H9 (cell line): ENCODE measurements at places on chromosomes 6 and 20.

DNA sequence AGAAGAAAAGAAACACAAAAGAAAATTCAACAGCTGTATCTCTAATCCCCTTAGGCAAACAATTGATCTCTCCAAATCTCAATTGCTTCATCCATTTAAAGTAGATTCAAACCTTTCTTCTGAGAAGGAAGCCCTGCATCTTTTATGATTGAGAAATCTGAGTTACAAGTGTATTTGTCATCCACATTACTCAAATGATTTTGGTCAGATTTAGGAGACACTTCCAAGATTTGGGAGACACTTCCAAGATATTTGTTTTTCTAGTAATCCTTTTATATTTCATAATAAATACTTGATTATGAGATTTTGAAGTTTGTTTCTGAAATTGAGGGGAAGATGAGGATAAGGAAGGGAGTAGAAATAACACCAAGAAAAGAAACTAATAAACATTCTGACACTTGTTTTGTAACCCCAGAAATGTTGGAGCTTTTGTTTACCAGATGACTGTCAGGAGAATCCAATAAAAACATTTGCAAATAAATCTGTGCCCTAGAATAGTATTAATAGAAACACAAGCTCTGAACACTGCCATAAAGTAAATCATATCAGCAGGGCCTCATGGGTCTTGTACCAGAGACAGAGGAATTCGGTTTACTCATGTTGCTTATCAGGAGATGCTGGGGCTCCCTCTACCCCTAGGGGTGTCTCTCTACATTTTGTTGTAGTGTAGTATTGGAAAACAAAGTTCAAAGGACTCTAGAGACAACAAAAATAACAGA is 314.3 kb upstream of the NT5E start:
- H3K4me1 ChIP-seq = no peaks in the 10 kb centered on the region; the same call in 1 of the 2 replicates
- no peak overlapping the region for H3K27ac ChIP-seq
- H3K4me3 ChIP-seq = no peak overlapping the region

- H3K27me3 ChIP-seq = no peaks in the 10 kb centered on the region
- no peak overlapping the region for H3K27ac ChIP-seq
- DNase-seq = peak; percentile 44
- H3K4me3 ChIP-seq = no peak overlapping the region
- no peaks in the 10 kb centered on the region for H3K36me3 ChIP-seq
- H3K4me1 ChIP-seq = 0 out of 2 replicates have a peak, but pooled peaks cover 4% of the 10 kb centered on the region
Measured at GRCh38 chr6:153947808-153948447, 91.1 kb upstream of the OPRM1 start.

DNA sequence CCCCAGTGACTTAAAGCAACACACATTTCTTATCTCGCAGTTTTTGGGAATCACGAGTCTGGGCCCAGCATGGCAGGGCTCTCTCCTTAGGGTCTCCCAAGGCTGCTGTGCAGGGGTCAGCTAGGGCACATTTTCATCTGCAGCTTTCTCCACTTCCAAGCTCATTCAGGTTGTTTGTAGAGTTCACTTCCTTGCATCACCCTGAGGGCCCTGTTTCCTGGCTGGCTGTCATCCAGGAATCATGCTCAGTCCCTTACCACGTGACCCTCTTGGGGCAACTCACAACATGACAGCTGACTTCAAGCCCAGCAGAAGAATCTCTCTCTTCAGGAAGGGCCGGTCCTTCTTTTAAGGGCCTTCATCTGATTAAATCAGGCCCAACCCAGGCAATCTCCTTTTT is 21.3 kb downstream of the SNAP25 start:
- H3K27me3 ChIP-seq = no peaks in the 10 kb centered on the region
- H3K27ac ChIP-seq = no peak overlapping the region
- no peaks in the 10 kb centered on the region for H3K4me1 ChIP-seq
- DNase-seq = no peak

- no peaks in the 10 kb centered on the region for H3K36me3 ChIP-seq
- no peak for DNase-seq
- no peaks in the 10 kb centered on the region; the same call in 1 of the 2 replicates for H3K4me1 ChIP-seq
- no peak overlapping the region for H3K4me3 ChIP-seq
- no peak overlapping the region for H3K27ac ChIP-seq
Measured at GRCh38 chr6:155936551-155936950, 480.9 kb upstream of the NOX3 start.

DNA sequence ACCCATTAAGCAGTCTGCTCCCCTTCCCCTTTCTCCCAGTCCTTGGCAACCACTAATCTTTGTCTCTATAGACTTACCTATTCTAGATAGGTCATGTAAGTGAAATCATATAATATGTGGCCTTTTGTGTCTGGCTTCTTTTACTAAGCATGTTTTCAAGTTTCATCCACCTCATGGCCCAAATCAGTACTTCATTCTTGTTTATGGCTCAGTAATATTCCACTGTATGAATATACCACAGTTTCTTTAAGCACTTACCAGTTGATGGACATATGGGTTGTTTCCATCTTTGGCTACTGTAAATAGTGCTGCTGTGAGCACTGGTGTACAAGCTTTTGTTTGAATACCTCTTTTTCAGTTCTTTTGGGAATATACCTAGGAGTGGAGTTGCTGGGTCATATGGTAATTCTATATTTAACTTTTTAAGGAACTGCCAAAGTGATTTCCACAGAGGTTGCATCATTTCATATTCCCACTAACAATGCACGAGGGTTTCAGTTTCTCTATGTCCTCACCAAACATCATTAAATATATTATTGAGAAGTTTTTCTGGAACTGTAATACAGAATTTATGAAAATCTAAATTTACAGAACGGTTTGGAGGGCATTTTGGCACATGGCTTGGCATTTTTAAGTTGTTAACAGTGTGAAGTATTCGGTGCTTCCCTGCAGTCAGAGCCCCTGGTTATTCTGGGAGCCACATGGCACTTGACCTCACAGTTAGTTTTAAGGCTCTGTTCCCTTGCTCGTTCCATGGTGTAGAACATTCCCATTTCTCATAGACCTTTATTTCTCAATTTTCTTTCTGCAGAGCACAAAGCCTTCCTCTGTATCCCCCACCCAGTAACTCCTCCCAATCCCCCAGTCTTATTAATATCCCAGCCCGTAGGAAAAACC is 27.0 kb upstream of the DTNBP1 start:
- no peak overlapping the region for H3K4me3 ChIP-seq
- H3K27me3 ChIP-seq = no peaks in the 10 kb centered on the region
- no peak for DNase-seq
- H3K27ac ChIP-seq = no peak overlapping the region
- no peaks in the 10 kb centered on the region for H3K4me1 ChIP-seq

DNA sequence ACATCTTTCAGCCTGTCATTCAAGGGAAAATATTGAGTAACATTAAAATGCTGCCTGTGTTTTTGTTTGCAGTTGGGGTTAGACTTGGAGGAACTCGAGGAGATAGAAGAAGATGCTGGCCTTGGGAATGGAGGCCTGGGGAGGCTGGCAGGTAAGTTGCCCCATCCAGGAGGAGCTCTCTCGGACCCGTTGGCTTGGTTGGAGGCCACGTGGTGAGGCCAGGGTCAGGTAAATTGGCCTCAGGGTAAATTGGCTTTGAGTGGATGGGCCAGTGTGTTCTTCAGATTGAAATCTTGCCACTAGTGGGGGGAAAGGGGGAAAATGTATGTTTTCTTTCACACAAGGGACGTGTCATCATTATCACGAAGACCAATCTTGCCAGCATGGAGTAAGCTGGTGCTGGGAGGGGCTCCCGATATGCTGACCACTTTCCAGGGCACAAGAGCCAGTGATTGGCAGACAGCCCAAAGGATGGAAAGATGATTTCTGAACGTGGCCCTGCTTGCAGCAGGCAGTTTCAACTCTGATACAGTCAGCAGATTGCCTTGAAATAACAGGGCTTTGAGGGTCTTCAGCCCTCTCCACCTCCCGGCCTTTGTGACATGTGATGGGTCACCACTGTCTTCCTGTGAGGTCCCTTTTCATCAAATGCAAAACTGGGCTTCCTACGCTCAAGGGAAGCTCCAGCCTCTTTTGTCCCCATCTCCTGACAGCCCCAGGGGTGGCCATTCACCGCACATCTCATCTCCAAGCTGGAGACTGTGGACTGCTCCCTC is 21.4 kb downstream of the PYGB start:
- DNase-seq = peak; percentile 8
- H3K4me1 ChIP-seq = no peaks in the 10 kb centered on the region
- H3K4me3 ChIP-seq = no peak overlapping the region
- H3K27me3 ChIP-seq = no peaks in the 10 kb centered on the region

DNA sequence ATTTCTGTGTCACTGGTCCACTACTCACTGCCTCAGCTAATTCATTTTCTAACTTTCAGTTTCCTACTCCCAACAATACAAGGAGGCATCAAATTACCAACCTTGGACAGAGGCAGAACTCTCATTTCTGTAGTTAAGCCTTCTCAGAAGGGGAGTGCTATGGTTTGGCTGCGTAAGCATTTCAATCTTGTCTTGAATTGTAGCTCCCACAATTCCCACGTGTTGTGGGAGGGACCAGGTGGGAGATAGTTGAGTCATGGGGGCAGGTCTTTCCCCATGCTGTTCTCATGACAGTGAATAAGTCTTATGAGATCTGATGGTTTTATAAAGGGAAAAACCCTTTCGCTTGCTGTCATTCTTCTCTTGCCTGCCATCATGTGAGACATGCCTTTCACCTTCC is 22.9 kb downstream of the HLA-DRA start:
- no peak for DNase-seq
- H3K27me3 ChIP-seq = no peaks in the 10 kb centered on the region
- H3K4me1 ChIP-seq = no peaks in the 10 kb centered on the region; the same call in 1 of the 2 replicates
- H3K36me3 ChIP-seq = no peaks in the 10 kb centered on the region; the same call in 1 of the 3 replicates
- H3K4me3 ChIP-seq = no peak overlapping the region
- H3K27ac ChIP-seq = no peak overlapping the region

GRCh38 chr6:118334634-118335033 is 213.5 kb upstream of the PLN start:
- H3K27me3 ChIP-seq = no peaks in the 10 kb centered on the region
- H3K4me1 ChIP-seq = no peaks in the 10 kb centered on the region
- H3K4me3 ChIP-seq = no peak overlapping the region
- DNase-seq = no peak

DNA sequence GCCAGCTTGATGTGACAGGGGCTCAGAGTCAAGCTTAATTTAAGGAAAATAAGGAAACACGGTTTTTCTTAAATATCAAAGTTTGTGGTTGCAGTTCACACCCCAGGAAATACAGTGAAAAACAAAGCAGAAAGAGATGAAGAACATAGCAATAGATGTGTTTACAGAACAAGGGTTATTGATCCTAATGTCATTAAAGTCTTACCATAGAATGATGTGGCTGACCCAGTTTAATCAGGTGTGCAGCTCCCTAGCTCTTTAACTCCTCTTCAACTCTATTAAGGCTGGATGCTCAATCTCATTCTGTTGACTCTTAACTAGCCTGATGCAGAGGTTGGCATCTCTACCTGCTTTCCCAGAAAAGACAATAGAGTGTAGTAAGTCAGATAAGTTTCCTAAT is 7.5 kb upstream of the GTF3C6 start:
- DNase-seq = no peak
- no peaks in the 10 kb centered on the region for H3K4me1 ChIP-seq
- H3K27me3 ChIP-seq = no peaks in the 10 kb centered on the region

- no peaks in the 10 kb centered on the region for H3K27me3 ChIP-seq
- DNase-seq = no peak
- H3K4me3 ChIP-seq = no peak overlapping the region
Measured at GRCh38 chr6:135992739-135993138, 141.2 kb downstream of the PDE7B start.

DNA sequence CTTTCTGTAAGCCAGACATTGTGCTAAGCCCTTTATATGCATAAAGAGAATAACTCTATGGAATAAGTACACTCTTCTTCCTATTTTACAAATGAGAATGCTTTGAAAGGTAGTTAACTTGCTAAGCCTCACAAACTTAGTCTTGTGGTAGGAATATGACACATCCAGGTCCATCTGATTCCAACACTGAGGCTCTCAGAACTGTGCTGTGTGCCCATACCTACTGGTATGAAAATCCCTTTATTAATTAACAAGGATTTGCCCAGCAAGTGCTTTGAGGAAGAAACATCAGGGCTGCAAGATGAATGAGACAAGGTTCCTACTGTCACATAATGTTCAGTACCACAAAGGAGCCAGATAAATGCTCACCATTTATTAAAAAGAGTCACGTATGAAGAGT is 122.6 kb downstream of the TNFRSF21 start:
- no peaks in the 10 kb centered on the region for H3K27me3 ChIP-seq
- no peaks in the 10 kb centered on the region for H3K36me3 ChIP-seq
- DNase-seq = no peak
- no peak overlapping the region for H3K4me3 ChIP-seq
- H3K27ac ChIP-seq = no peak overlapping the region

GRCh38 chr20:53838311-53838868 is 232.0 kb downstream of the BCAS1 start:
- DNase-seq = no peak
- H3K4me1 ChIP-seq = no peaks in the 10 kb centered on the region
- H3K4me3 ChIP-seq = no peak overlapping the region
- no peak overlapping the region for H3K27ac ChIP-seq
- no peaks in the 10 kb centered on the region for H3K27me3 ChIP-seq

DNA sequence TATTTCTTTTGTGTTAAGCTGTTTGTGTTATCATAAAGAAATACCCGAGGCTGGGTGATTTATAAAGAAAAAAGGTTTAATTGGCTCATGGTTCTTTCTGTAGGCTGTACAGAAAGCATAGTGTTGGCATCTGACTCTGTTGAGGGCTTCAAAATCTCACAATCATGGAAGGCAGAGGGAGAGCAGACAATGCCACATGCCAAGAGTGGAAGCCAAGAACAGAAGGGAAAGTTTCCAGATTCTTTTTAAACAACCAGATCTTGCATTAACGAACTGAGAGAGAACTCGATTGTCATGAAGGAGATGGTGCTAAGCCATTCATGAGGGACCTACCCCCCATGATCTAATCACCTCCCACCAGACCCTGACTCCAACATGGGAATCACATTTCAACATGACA is 290.1 kb downstream of the BMP2 start:
- peaks cover 2% of the 10 kb centered on the region; the same call in 1 of the 2 replicates for H3K4me1 ChIP-seq
- no peaks in the 10 kb centered on the region for H3K36me3 ChIP-seq
- H3K4me3 ChIP-seq = no peak overlapping the region
- H3K27ac ChIP-seq = no peak overlapping the region
- DNase-seq = no peak

DNA sequence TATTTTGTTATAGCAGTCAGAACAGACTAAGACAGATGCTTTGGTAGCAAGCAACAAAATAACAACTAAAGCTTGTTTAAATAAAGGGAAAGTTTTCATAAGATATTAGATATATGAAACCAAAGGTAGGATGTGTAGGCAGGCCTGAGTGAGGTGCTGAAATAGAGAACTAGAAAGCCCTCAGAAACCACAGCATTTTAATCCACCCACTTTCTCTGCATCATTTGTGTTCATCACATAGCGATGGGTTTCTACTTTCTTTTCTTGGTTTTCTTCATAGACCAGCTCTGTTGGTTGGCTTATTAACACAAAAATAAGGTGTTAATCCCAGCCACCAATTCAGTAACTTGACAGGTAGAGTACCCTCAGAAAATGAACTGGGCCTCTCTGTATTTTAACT is 58.6 kb downstream of the RPS12 start:
- H3K4me3 ChIP-seq = no peak overlapping the region
- no peak for DNase-seq
- peaks cover 5% of the 10 kb centered on the region for H3K36me3 ChIP-seq
- no peak overlapping the region for H3K27ac ChIP-seq
- H3K4me1 ChIP-seq = no peaks in the 10 kb centered on the region
